ENCODE measurements at places on chromosomes 3 and 15.

GRCh38 chr15:33115191-33115861 is 79.2 kb downstream of the FMN1 start:
- no peak for DNase-seq

DNA sequence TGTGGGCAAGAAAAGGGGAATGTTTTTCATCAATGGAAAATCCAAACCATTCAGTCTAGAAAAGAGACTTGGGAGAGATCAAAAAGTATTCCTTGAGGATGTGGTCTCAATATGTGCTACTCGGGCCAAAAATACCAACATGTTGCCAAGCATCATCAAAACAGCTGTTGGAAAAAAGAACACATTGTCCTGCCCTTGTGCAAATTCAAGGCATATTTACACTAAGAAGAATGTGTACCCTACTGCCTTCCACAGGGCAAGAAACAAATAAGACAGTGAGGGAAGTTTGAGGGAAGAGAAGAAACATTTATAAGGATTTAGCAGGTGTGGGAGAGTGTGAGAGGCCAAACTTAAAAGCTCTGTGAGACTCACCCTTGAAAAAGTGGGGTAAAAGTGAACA is 252.1 kb downstream of the NTRK3 start:
- no peak for DNase-seq

GRCh38 chr3:123295901-123296250 is 94.1 kb downstream of the SEC22A start:
- no peak for DNase-seq

GRCh38 chr15:68479406-68479805 is 47.4 kb upstream of the ITGA11 start:
- DNase-seq: no peak

DNA sequence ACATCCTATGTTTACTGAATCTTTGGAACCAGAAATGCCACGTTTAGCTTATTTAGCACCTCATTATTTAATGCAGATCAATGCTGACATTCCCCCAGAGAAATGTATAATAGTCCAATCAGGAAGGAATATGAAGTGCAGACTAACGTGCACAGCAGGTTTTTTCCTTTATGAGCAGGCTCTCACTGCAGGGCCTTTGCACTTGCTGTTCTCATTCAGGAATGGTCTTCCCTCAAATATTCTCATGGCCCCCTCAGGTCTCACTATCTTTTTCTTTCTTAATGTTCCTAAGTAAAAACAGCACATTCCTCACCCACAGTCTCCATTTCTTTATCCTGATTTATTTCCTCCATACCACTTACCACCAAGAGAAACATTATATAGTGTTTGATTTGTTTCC is 174.6 kb downstream of the FOXP1 start:
- no peak for DNase-seq

DNA sequence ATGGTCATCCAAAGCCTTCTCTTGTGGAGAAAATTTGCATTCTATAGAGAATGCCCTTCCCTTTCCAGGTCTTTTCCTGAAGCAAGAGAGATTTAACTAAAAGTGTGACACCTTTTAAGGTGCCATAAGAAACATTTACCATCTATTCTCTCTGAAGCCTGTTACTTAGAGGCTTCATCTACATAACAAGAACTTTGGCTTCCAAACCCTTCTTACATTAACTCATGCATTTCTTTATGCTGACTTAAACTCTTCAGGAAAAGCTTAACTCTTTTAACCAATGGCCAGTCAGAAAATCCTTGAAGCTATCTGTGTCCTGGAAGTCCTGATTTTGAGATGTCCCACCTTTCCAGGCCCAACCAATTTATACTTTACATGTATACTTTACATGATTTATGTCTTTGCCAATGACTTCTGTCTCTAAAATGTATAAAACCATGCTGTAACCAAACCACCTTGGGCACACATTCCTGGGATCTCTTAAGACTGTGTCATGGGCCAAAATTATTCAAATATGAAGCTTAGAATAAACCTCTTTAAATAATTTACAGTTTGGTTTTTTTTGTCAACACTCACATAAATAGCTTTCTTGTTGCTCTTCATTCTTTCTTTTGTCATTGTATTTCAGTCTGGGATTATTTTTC is 472.6 kb upstream of the NECTIN3 start:
- DNase-seq: no peak

GRCh38 chr15:59245559-59245958 is 38.9 kb downstream of the LDHAL6B start:
- no peak for DNase-seq
